ENCODE measurements at places on chromosomes 5 and 9.

DNA sequence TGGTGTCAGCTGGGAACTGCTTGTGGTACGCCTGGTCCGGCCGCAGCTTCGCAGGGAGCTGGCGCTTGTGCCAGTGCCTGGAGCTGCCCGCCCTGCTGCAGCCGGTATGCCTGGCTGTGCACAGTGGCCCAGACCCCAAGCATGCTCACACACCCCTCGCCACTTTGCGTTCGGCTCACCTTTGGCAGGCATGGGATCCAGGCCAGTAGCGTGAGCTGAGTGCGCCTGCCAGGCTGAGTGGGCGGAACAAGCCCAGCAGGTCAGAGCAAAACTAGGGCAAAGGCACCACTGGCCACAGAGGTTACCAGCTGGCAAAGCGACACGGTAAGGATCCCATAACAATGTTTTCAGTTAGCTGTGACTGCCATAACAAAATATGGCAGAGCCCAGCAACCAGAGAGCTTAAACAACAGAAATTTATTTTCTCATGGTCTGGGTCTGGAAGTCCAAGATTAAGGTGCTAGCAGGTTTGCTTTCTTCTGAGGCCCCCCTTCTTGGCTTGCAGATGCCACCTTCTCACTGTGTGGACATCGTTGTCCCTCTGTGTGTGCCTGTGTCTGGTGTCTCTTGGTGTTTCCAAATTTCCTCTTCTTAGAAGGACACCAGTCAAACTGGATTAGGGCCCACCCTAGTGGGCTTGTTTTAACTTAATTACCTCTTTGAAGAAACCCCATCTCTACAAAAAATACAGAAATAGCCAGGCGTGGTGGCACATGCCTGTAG lies 61.6 kb downstream of the PSAT1 start:
- no peak for DNase-seq

- no peak for DNase-seq
Observed at GRCh38 chr5:206406-206805, 11.5 kb downstream of the CCDC127 start.

- no peak for DNase-seq
Observed at GRCh38 chr9:101536938-101537337, 3.3 kb downstream of the RNF20 start.

DNA sequence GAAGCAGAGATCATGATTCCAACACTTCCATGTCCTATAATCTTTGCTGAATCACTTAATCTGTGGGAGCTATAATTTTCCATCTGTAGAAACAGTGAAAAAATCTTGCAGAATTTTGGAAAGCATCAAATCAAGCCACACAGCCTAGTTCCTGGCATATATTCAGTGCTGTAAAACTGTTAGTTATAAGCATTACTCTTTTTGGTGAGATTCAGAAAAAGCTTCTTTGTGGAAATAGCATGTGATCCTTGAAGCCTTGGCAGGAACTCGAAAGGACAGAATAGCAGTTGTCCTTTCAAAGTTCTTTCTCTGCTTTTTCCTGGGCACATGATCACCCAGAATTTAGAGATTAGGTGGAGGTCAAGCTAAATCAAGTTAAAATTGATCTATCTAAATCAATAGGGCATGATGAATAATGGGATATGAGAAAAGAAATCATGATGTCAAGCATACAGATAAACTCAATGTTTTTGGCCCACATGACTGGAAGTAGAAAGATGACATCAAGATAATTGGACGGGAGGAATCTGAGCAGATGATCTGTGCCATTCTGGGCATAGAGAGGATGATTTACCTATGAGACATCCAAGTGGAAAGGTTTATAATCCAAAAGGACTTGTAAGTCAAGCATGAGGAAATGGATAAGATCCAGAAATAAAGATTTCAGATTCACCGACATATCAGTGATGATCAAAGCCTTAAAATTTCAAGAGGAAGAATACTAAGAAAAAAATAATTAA lies 73.1 kb downstream of the TMEM232 start:
- DNase-seq, result no peak

- no peak for DNase-seq
Observed at GRCh38 chr5:54272746-54273145, 37.6 kb downstream of the ARL15 start.

- no peak for DNase-seq
Observed at GRCh38 chr5:143842920-143843319, 31.0 kb downstream of the HMHB1 start.

DNA sequence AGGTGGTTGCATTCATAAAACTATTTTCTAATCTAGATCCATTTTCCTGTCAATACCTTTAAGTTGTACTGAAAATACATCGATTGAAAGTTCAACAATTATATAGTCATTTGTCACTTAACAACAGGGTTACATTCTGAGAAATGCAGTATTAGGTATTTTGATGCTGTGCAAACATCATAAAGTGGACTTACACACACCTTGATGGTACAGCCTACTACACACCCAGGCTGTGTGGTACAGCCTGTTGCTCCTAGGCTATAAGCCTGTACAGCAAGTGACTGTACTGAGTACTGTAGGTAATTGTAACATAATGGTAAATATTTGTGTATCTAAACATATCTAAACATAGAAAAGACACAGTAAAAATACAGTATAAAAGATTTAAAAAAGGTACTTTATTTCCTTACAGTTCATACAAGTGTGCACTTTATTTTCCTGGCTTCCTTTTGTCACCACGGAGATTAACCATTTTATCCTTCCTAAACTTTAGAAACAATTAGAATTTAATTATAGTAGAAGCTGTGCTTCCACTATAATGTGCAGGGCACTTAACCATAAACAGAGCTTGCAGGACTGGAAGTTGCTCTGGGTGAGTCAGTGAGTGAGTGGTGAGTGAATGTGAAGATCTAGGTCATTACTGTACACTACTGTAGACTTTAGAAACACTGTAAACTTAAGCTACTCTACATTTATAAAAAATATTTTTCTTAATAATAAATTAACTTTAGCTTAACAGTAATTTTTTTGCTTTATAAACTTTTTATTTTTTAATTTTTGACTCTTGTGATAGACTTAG lies 42.9 kb upstream of the MEF2C start:
- DNase-seq, result no peak

- DNase-seq, result no peak
Observed at GRCh38 chr9:5326187-5326586, 13.5 kb downstream of the RLN1 start.

GRCh38 chr5:493758-494157 lies 30.5 kb downstream of the SLC9A3 start:
- DNase-seq, result no peak

DNA sequence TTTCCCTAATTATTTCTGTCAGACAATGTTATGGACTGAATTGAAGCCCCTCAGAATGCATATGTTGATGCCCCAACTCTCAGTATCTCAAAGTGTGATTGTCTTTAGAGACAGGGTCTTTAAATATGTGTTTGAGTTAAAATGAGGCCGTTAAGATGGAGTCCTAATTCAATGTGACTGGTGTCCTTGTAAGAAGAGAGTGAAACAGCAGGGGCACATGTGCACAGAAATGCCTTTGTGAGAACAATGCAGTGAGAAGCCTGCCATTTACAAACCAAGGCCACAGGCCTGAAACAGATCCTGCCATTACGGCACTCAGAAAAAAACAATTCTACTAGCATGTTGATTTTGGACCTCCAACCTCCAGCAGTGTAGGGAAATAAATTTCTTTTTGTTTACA lies 483.0 kb upstream of the DMAC1 start:
- DNase-seq, result no peak
